Left forelimb (tissue), 1 donor: ENCODE measurements at places on chromosomes 7 and 10.

GRCh38 chr10:11598712-11599397 lies 12.6 kb downstream of the USP6NL start:
- no peak for DNase-seq

GRCh38 chr7:133477791-133478190 lies 224.9 kb downstream of the EXOC4 start:
- no peak for DNase-seq

GRCh38 chr10:60985951-60986350 lies 42.0 kb upstream of the RHOBTB1 start:
- no peak for DNase-seq

DNA sequence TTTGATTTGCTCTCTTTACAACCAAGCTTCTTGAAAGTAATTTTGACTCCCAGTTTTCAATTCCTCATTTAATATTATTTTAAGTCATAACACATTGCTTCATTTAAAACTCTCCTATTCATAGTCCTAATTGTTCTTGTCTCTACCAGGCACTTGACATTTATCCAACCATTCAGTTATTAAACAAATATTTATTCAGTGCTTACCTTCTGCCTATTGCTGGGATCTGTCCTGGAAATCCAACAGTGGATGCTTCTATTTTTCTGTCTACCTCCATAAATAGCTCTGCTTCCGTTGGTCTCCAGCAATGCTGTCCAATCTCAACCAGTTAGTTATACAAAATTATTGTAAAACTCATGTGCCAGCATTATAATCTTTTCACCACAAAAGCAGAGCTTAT lies 615.1 kb downstream of the ZWINT start:
- DNase-seq: no peak

GRCh38 chr10:61943674-61944378 lies 42.3 kb downstream of the ARID5B start:
- no peak for DNase-seq

DNA sequence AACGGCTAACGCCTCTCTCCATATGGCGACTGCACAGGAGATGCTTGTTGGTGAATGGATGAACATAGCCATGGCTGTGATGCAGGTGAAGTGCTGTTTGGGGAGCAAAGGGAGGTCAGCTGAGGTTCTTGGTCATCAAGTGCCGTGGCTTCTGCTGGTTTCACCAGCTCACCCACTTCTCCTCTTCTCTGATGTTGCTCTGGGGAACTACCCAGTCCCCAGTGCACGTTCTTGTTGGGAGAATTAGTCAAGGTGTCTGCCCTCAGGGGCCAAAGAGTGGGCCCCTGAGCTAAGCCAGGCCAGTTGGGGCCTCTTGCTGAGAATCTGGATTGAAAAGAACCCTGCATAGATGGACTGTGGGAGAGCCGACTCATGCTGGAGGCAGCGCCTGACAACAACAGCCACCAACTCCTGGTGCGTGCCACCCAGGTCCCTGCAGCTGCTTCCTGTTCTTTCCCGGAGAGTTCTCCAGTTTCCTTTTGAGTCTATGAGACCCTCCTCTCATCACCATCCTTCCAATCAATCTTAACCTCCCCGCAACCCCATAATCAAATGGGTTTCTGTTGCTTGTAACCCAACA lies 3.0 kb downstream of the BTBD16 start:
- peak; percentile 55 for DNase-seq
